ENCODE measurements at places on chromosomes 16 and 17. TPM values are rescaled to one million over a fixed set of nuclear protein-coding genes. Genes with fewer than 3 reads are reported as not detected.

- no peak for DNase-seq
These were observed 36.3 kb downstream of the OR1D5 start for GRCh38 chr17:3026856-3027751.

TNP2 gene
- not detected for total RNA-seq

KRTAP2-3 gene
- total RNA-seq: not detected

SCNN1B gene
- total RNA-seq: not detected

- DNase-seq: no peak
These were observed 25.7 kb downstream of the CHD9 start for GRCh38 chr16:53080345-53081031.

DNA sequence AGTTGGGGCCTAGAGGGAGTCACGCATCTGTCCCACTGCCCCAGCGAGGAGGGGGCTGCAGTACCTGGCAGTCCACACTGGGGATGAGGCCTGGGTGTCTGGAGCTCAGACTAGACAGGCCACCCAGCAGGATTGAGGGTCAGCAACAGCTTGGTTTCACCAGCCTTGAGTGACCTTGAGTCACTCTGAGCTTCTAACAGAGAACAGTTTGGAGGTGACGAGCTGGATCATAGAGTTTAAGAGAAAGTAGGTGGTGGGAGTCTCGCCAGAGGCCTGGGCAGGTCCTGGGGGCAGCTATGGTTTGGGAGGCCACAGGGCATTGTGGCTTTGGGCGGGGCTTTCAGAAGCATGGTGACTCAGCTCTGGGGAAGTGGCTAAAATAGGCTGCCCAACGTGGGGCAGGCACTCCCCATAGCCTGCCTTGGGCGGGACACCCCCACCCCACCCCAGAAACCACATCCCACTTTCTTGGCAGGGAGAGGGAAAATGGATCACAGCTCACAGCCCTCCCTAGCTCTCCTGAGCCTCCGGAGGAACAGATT lies 20.5 kb downstream of the CDC42EP4 start:
- DNase-seq: peak; percentile 31

MKS1 gene
- 27.3 TPM for total RNA-seq

- DNase-seq: no peak
These were observed 6.7 kb upstream of the PHKG2 start for GRCh38 chr16:30741461-30741914.

All from activated CD4-positive, alpha-beta memory T cell treated with anti-CD3 and anti-CD28 coated beads for 36 hours (primary cell).